ENCODE measurements at places on chromosomes 2 and 18. TPM values are rescaled to one million over a fixed set of nuclear protein-coding genes. Genes with fewer than 3 reads are reported as not detected.

GRB14 gene
- total RNA-seq, result 0.83 TPM

CYTIP gene
- total RNA-seq, result 0.64 TPM

BOLL gene
- total RNA-seq, result not detected

CXXC1 gene
- 82.2 TPM for total RNA-seq

MOB1A gene
- 96.3 TPM for total RNA-seq

SCG2 gene
- 132 TPM for total RNA-seq

UGT1A4 gene
- not detected for total RNA-seq

DNA sequence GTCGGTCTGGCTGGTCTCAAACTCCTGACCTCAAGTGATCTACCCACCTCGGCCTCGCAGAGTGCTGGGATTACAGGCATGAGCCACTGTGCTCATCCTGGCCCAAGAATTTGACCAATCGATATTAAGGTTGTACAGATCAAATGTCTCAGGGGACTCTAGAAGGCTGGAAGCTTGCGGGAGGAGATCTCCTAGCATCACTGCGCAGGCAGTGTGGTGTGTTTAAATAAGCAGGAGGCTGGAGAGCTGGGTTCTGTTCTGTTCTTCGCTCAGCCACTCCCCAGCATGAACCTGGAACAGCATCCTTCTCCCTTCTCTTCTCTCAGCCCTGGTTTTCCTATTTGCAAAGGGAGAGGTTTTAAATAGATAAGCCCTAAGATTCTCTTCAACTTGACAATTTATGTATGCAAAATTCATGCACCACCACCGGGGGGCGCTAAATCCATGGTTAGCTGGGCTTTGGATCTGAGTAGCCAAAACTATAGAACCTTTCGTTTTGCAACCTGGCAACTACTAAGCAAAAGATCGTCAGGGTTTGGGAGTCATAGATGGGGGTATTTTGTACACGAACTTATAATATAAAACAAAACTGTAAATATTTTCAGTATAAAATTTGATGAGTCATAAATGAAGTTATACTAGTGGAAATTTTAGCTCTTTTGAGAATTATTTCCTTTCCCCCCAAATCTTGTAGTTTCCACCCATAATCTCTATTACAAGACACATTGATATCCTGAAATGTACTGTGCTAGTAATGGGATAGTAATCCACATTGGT, 60.6 kb downstream of the SLC16A14 start:
- DNase-seq, result peak; percentile 93

DNA sequence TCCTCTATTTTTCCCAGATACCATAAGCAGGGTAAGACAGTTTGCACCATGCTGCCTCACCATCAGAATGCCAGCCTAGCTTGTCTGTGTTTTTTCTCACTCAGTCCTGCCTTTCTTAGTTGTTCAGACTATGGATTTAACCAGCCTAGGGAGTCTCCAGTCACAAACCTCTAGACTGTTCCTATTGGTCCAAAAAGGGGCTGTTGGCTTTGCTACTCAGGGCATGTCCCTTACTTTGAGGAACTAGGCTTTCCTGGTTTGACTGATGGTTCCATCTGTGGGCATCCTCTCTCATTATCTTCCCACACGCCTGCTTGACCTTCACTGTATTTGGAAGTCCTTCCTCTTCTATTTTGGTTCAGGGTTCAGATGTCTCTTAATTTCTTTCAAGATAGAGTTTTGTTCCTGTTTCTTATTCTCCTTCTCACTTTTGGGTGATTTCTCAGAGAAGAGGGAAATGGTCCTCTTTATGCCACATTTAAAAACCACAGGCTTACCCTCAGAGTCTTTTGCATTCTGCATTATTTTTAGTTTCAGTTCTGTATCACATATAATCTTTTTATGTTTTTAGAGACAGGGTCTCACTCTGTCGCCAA, 31.3 kb upstream of the TMEM131 start:
- DNase-seq, result peak; percentile 17

- DNase-seq, result no peak
These were observed 243.2 kb downstream of the DSEL start for GRCh38 chr18:67273288-67273687.

GRCh38 chr18:55579501-55580270, 8.3 kb downstream of the TCF4 start:
- no peak for DNase-seq

- no peak for DNase-seq
These were observed 21.5 kb upstream of the SPRED2 start for GRCh38 chr2:65453916-65454315.

DNA sequence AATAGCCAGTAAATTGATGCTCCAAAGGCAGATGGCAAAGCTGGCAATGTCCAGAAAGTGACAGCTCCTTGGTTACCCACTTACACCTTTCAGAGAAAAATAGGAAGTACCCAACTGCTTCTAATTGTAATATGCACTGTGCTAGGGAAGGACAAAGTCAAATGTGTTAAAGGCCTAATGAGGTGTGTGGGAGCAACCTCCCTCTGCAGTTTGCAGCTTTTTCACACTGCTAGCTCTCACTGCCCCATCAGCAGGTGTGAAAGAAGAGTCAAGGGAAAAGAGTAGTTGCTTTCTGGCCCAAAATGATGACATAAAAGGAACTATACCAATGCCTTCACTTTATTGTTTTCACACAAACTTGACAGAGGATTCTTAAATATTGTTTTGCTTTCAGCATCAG, 284.1 kb upstream of the SETBP1 start:
- DNase-seq, result no peak

DNA sequence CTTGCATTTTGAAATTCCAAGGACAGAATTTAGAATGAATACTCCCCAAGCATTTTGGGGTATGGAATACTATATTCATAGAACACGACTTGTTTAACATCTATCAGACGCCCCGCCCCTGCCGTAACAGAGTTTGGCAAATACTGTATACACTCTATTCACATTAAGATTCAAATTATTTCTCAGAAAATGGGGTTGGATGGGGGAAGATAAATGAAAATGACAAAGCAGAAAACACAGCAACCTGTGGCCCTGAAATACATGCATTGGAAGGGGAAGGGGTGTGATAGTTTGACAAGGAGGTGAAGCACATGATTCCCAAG, 634.6 kb upstream of the SLC39A10 start:
- no peak for DNase-seq

DNA sequence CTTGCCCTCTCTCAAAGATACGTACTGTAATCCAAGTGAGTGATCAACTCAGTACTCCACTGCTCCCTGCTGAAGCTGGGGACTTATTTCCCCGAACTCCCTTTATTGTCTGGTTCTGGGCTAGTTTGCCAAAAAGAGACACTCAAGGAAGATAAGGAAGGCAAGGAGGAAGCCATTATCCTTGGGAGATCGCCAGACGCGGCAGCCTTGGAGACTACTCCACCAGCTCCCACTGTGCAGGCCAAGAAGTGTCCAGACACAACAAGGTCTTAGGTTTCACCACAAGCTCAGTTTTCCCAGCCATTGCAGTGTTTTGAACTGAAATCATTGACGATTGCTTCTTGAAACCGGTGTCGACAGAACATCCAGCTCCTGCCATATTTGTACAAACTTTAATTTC, 439.6 kb upstream of the UBE2E3 start:
- DNase-seq, result no peak

DNA sequence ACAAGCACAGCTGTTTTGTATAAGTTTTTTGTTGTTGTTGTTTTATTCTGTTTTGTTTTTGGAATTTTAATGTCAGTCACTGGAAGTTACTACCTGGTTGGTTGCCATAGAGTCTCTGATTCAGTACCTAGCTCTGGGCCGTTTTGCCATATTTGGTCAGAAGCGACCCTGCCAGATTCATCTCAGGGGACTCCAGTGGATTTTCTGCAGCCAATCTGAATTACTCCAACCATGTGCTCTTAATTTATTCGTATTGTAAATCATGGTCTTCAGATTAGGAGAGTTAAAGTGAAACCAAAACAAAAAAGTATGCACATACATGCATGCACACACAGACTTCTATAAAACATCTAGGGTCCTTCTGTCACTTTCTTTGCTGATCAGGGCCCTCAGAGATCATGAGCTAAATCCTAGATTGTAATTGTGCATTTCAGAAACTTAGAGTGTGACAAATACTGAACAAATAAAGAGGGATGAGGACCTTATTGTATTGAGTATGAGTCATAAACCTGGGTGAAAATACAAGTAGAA, 317.4 kb upstream of the UBE2E3 start:
- no peak for DNase-seq

DNA sequence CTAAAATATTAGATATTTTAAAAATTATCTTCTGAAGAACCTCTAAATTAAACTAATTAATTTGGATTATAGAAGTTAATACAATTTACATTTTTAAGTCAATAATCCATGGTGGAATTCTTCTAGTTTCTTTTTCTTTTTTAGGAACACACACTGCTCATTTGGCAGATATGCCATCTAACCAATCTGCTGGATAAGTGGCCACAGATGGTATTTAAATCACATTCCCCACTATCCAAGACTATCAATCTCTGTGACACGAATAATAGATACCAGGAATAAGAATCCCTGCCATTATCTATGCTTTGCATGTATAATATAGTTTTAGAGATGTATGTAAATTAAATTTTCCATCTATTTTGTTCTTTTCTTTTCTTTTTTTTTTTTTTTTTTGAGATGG, 58.5 kb downstream of the CABYR start:
- no peak for DNase-seq
